Posterior vena cava (tissue), 2 donors: ENCODE measurements at places on chromosomes 13 and 19. TPM values are rescaled to one million over a fixed set of nuclear protein-coding genes. Genes with fewer than 3 reads are reported as not detected.

ONECUT3 gene
- not detected for total RNA-seq

DNA sequence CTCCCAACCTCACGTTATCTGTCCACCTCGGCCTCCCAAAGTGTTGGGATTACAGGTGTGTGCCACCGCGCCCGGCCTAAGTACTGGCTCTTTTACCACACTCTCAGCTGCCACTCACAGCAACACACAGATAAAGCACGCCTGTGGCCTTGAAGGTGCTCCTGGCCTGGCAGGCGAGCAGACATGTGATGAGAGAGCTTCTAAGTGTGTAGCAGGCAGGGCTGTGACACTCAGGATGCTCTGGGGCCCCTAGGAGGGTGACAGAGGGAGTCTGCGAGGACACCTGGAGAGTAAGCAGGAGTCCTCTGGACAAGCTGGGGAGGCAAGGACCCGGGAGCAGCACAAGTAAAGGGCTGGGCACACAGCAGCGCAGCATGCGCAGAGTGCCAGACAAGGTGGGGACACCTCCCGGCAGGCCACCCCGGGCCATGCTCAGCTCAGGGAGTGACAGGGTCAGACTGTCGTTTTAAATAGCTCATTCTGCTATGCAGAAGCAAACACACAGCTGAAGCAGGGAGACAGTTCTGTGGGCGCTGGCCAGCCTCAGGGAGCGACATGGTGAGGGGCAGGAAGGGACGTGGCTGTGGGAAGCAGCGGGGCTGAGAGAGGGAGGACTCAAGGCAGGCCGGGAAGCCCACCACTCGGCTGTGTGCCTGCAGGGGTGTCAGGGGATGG is 26.5 kb downstream of the MED26 start:
- no peak for DNase-seq

DNA sequence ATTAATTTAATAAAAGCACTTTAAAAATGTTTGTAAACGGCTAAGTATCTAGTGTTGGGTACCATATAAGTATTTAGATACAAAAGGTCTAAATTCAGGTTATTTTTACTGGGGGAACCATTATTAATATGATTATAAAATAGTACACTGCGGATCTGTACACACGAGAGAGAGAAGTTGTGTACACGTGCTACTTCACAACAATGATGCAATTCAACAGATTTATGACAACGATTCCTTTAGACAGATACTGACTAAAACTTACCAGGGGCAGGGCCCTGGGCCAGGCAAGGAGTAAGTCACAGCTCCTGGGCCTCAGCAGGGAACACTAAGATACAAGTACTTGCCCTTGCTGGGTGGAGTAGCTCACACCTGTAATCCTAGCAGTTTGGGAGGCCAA is 29.1 kb upstream of the TPTE2 start:
- no peak for DNase-seq

RNF17 gene
- total RNA-seq = 0.14 TPM

OR2Z1 gene
- total RNA-seq = not detected

DNA sequence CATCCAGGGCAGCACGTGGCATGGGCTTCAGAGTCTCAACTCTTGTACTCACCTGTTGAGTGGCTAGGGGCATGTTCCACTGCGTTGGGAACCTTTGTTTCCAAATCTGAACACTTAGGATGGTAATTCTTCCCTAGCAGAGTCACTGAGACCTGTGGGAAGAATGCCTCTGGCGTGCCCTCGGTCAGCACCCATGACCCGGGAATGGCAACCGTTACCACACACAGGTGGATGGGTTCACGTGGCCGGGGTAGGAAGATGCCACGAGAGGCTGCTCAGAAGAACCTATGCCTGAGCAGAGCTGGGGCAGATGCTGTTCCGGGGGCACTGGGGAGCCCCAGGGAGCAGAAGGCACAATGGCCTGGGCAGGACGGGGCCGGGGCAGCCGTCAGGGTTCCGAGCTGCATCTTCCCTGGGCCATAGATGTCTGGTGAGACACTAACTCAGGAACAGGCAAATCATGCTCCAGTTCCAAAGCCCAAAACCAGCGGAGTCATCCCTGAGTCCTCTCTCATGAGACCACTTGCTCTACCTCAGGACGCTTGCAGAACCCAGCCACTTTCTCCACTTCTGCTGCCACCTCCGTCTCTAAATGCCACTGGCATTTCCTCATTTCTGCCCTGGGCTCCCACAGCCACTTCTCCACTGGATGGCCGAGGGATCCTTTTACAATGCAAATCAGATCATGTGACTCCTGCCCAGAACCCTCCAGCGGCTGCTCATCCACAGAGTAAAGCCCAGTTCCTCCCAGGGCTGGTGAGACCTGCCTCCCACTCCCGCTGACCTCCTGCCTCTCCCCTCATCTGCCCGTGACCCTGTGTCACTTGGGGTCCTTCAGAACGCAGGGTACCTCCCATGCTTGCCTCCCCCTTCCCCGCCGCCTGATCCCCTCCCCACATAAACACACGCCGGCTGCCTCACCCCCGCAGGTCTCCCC is 36.7 kb downstream of the FAM124A start:
- peak; percentile 68 for DNase-seq
